HS-5 (cell line): ENCODE measurements at places on chromosomes 4 and X.
A peak's percentile ranks its signal among the peaks of the same experiment; 100 is the strongest.

- no peak for DNase-seq
Observed at GRCh38 chrX:30975467-30975866, 86.4 kb upstream of the TAB3 start.

DNA sequence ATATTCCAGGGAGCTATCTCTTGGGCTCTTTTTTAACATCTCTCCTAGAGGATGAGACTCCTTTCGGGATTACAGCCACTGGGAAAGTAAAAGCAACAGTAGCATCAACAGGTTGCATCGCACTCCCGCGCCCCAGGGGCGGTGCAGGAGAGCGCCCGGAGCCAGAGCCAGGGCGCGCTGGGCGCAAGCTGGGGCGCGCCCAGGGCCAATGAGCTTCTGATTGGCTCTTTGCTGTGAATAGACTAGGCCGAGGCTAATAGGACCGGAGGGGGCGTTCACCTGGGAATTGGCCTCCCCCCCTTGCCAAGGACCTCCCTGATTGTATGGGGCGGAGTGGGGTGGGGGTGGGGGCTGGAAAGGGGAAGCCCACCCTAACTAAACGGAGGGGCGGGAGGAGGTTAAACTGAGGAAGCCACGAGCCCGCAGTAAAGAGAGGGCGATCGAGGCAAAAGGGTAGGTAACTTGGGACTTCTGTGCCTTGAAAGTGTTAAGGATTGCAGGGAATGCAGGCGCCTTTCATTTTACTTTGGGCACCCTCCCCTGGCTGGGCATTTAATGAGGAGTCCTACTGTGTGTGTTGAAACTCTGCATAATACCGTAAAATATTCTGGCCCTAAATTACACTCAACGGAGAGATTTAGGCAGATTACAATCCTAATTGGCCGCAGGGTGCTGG lies 1.1 kb upstream of the ATOH1 start:
- no peak for DNase-seq

DNA sequence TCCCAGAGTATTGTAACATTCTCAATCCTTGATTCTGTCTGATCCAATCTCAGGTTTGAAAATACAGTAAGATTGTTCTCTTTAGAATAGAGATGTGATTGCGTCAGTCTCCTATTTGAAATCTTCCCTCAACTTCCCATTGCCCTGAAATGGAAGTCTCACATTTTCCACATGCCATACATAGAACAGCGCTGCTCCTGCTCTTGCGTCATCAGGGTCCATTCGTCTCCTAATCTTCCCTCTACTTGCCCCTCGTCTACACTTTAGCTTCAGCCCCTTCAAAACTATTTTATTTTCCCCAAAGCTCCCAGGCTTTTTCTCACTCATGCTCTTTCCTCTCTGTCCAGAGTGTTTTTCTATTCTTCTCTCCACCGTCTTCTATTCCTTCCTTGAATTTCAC lies 301.7 kb upstream of the MAGEB2 start:
- no peak for DNase-seq

DNA sequence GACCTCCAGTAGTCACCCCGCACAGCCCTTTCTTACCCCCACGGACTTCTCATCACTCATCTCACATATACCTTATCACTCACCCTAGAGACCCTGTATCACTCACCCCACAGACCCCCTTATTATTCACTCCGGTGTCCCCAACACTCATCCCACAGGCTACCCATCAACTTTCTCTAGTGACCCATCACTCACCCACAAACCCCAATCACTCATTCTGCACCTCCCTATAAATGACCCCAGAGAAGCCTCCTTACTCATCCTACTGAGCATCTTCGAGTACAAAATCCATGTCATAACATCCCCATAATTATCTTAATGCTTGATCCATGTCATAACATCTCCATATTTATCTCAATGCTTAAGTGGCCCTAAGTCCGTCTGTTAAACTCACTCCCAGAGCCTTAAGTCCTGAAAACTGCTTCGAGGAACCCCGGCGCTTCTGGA lies 934 bp downstream of the ZNF41 start:
- DNase-seq = no peak

GRCh38 chrX:42691196-42691595 lies 86.8 kb downstream of the PPP1R2C start:
- no peak for DNase-seq

DNA sequence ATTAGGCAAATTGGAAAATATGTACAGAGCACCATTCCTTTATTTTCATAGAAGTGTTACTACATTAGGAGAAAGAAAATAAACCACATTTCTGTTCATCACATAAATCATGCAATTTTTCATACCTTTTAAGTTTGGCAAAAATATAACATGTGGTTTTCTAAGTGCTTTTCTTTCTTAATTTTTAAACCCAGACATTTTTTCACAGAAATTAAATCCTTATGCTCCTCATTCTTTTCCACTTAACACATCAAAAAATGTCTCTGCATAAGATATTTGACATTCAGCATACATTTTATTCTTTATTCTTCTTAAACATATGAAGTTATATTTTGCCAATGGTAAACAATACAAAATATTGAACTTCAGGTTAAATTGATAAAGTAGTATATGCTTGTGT lies 826.6 kb upstream of the SLIT2 start:
- DNase-seq = no peak

GRCh38 chr4:2500547-2500946 lies 31.6 kb downstream of the RNF4 start:
- no peak for DNase-seq

GRCh38 chr4:3294401-3295241 lies 1.8 kb downstream of the RGS12 start:
- no peak for DNase-seq

DNA sequence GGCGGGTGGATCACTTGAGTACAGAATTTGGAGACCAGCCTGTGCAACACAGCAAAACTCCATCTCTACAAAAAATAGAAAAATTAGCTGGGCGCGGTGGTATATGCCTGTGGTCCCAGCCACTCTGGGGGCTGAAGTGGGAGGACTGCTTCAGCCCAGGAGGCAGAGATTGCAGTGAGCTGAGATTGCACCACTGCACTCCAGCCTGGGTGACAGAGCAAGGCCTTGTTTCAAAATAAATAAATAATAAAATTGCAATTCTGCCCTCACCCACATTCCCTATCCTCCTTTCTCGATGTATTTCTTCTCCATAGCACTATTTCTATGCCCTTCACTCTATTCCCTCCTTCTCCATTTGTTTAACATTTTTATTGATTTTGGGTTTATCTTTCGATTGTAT lies 8.7 kb upstream of the SLAIN2 start:
- DNase-seq = no peak

- no peak for DNase-seq
Observed at GRCh38 chr4:98784947-98785706, 126.7 kb upstream of the TSPAN5 start.

GRCh38 chr4:41155194-41155830 lies 59.0 kb downstream of the APBB2 start:
- DNase-seq = no peak

DNA sequence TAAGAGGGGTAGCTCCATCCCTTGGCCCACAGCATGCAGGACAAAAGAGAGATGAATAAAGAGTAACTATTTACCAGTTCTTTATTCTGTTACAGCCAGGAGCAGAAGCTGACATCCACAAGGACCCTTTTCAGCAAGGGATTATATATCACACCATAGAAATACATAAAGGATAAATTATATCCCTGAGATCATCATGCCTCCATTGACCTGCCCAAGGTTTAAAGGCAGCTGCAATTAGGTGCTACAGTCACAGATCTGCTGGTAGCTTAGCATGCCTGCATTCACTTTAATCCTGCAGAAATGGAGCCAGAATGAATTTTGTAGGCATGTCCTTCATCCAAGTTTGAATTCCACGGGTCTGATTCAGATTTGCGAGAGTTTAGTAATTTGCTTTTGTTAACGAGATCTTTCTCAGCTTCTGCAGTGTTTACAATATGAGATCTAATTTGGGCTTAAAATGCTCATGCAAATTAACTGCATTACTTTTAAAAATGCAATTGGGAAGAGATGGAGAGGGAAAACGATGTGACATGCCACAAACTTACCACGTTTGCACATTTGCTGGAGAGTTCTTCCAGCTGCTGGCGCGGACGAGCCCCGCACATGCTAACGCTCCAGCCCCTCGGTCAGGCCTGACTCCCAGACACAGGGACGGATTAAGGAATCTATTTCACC lies 327.0 kb upstream of the NOCT start:
- no peak for DNase-seq

GRCh38 chrX:150693725-150694574 lies 754 bp downstream of the MTMR1 start:
- peak; percentile 40 for DNase-seq

DNA sequence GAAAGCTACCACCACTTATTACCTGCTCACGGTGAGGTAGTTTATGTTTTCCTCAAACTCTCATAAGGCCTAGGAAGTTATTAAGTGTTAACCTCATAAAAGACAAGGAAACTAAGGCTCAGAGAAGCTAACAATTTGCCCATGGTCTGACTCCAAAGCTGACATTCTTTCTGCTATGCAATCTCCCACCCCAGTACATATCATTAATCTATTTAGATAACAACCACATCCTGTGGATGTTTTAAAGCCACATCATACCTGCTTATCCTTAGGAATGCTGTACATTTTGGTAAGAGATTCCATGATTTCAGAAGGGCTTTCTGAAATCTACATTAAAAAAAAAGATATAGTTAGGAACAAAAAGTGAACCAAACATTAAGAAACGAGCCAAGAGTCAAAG lies 55.4 kb downstream of the HUWE1 start:
- DNase-seq = no peak

DNA sequence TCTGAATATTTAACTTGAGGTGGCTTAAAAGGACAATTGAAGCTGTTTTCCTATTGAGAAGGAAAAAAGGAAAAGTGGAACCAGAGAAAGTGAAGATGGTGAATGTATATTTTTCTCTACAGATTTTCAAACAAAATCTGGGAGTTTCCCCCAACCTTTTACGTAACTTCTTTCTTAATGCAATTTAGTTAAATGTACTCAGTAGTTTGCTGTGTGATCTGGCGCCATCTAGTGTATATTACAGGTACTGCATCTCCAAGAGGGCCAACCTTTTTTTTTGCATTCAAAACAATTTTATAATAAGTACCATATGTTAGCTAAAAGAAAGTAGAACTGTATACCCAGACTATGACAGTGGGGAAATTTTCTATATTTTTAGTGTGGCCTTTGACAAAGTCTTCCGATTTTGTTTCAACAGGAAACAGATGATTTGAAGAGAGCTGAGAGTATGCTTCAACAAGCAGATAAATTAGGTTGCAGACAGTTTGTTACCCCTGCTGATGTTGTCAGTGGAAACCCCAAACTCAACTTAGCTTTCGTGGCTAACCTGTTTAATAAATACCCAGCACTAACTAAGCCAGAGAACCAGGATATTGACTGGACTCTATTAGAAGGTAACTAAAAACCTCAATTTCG lies 82.0 kb downstream of the PLS3 start:
- DNase-seq = peak; percentile 53

- no peak for DNase-seq
Observed at GRCh38 chr4:103011378-103012025, 8.0 kb downstream of the SLC9B1 start.

DNA sequence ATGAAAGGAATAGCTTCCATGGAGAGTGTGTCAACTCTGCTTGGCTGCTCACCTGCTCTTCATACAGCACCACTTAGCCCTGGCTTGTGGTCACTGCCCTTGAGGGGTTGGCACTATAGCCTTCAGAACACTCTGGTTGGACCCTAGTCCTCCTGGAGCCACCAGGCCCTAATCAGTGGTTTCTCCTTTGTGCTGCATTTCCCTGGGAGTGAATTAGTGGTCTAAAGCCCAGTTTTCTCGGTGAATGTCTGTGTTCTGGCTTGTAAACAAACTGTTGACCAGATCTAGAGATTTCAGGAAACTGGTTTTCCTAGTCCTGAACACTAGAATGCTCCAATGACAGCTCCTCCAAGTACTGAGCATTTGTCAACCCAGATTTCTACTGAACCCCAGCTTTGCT lies 28.6 kb upstream of the TMEM154 start:
- no peak for DNase-seq

DNA sequence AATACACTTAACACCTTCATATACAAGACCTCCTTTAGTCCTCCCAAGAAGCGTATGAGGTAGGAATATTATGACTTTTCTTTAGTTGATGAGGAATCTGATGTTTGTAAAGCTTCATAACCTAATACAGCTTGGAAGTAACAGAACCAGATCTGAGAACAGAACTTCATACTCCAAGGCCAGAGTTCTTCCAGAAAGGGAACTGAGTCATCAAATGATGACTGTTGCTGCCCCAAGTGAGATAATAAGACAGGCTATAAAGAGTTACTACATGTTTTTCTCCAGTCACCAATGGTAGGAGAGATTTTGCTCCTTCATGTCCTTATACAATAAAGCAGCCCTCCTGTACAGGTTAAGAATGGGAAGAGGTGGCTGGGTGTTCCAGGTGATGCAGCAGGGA lies 74.3 kb upstream of the ANXA3 start:
- DNase-seq = peak; percentile 20

DNA sequence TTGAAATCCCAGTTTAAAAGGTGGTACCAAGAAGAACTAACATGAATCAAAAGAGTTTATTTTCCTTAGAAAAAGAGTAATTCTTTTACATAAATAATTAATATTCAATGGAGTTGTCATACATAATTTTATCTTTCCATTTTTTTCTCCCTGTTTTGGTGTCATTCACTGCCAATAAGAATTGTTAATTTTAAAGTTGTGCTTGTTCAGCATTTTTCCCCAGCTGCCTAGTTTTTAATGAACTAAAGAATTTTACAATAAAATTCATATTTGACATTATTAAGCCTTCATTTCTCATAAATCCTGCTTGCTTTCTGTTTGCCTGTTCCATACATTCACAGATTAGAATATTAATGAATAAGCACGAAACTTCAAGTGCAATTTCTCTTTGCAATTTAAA lies 393.6 kb downstream of the GRXCR1 start:
- DNase-seq = no peak

- no peak for DNase-seq
Observed at GRCh38 chr4:152102436-152103000, 341.7 kb upstream of the GATB start.

GRCh38 chr4:136505020-136505419 lies 1027.3 kb downstream of the PCDH18 start:
- DNase-seq = peak; percentile 19

GRCh38 chr4:178595500-178596138 lies 1153.4 kb upstream of the AGA start:
- no peak for DNase-seq

- DNase-seq = no peak
Observed at GRCh38 chrX:15405846-15406245, 21.6 kb upstream of the VEGFD start.

- no peak for DNase-seq
Observed at GRCh38 chrX:70084592-70085240, 22.5 kb downstream of the OTUD6A start.

DNA sequence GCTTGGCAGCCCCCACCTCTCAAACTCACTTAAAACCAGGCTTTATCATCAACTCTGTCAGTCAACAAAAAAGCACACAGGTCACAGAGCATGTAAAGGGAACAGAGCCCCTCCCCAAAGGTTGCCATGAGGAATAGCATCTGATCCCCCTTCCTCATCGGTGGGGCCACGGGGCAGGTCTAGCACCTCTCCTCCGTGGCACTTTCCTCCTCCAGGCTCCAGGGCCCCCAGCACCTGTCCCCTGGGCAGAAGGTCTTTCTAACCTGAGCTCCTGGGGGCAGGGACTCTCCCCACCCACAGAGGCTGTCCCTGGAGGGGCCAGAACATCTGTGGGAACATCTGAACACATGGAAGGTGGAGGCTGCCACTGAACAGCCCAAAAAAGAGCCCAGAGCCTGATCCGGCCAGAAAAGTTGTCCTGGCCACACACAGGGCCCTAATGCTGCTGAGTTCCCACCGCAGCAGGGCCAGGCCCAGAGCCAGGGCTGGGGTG lies 65.7 kb downstream of the ZFYVE28 start:
- no peak for DNase-seq

GRCh38 chrX:44080083-44080482 lies 106.9 kb upstream of the NDP start:
- no peak for DNase-seq
